ENCODE measurements at places on chromosomes 16 and 17.

DNA sequence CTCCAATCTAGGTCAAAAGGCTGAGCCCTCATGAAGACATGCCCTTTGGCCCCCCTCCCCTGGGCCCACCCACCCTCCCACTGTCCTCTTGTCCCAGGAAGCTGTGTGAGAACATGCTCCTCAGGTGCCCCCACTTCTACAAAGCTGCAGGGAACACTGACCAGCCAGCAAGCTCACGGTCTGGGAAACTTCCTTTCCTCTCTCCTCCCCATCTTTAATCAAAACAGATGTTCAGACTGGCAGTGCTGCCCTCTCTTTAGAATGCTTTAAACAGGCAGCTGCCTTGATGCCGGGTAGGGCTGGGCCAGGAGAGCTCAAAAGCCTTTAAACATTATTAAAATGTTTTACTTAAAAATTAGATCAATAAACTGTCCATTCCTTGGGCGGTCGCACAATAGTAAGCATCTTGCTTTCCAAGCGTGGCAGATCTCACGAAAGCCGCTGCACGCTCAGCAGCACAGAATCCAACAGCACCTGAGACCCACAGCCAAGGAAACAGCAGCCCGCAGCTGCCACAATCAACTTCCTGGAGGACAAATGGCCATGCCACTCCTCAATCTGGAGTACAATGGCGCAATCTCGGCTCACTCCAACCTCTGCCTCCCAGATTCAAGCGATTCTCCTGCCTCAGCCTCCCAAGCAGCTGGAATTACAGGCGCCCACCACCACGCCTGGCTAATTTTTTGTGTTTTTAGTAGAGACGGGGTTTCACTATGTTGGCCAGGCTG lies 399.2 kb downstream of the SLC39A11 start:
- no peak for DNase-seq

DNA sequence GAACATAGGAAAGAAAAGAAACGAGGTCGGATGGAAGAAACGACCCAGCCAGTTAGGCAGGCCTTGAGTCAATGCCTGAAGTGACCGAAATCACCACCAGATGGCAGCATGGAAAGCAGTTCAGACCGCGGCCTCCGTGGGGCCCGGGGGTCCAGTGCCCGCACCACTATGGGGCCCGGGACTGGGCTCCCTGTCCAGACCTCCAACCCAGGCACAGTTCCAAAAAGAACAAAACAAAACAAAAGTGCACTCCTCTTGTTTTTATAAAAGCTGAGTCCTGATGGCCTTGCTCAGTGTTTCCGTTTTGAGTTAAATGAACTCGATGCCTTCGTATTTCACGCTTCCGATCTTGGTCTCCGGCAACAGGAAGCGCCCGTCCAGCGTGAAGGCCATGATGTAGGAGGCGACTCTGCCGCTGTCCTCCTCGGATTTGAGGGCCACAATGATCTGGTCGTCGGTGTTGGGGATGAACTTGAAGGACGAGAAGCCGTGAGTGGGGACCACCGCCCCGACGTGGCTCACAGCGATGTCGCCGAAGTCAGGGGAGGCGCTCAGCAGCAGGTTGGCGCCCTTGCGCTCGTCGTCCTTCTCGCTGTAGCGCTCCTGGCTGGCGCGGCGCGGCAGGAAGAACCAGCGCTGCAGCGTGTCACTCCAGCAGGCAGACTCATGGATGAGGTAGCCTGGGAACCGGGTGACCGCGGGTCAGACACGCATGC lies 13.7 kb upstream of the LGALS3BP start:
- no peak for DNase-seq

DNA sequence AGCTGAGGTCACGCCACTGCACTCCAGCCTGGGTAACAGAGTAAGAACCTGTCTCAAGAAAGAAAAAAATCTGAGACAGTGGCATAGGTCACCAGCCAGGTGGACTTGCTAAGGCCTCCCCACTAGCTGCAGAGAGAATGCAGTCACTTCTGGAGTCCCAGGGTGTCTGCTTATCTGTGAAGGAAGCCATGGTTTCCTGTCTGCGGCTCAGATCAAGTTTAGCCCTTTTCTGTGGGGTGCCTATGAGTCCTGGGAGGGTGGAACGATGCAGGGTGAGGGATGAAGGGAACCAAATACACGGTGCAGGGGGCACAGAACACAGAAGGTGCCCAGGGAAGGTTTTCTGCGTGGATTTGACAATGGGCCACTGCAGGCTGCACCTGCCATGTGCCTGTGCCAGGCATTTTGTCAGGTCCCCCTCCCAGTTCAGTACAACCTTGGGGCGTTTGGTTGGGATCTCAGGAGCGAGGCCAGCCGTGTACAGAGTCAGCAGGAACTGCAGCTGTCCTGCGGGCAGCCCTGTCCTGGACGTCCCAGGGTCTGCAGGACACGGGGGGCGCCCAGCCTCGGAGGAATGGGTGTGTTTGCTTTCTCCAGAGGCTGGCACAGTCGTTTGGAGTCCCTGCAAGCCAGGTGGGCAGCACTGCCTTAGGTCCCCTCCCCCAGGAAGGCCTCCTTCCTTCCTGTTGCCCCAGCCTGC lies 41.8 kb downstream of the RAB11FIP4 start:
- no peak for DNase-seq

DNA sequence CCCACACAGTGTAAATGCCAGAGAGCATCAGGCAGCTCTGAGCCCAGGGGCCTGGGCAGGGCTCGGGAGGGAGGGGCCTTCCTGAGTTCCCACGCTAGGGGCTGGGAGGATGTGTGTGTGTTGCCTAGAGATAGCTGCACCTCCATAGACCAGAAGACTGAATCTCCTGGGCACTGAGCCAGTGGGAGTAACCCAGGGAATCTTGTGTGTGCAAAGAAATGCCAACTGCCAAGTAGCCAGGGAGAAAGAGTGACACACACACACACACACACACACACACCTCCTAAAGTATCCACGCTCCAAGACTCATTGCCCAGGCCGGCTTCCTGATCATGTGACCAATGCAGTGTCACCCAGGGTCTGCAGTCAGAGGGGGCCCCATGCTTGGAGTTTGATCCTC lies 166.2 kb upstream of the RPL38 start:
- peak; percentile 22 for DNase-seq

GRCh38 chr17:57869617-57870282 lies 19.9 kb upstream of the MRPS23 start:
- peak; percentile 58 for DNase-seq

DNA sequence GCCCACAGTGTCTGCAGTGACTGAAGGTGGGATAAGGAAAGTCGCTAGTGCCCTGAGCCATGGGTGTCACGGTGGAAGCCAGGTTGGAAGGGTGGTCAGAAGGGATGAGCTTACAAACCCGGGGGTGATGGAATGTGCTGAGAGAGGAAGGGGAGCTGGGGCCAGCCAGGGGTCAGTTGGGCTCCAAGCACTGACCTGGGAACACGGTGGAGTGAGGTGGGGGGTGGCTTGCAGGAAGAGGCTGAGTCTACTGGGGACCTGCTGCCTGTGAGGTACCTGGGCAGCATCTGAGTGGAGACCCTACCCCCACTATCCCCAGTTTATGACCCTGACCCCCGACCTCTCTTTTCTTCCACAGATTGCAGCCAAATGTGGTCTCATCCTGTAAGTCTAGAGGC lies 3.1 kb downstream of the TMEM92 start:
- no peak for DNase-seq

- DNase-seq = no peak
These were observed 38.1 kb upstream of the RHOT1 start for GRCh38 chr17:32104158-32104557.

DNA sequence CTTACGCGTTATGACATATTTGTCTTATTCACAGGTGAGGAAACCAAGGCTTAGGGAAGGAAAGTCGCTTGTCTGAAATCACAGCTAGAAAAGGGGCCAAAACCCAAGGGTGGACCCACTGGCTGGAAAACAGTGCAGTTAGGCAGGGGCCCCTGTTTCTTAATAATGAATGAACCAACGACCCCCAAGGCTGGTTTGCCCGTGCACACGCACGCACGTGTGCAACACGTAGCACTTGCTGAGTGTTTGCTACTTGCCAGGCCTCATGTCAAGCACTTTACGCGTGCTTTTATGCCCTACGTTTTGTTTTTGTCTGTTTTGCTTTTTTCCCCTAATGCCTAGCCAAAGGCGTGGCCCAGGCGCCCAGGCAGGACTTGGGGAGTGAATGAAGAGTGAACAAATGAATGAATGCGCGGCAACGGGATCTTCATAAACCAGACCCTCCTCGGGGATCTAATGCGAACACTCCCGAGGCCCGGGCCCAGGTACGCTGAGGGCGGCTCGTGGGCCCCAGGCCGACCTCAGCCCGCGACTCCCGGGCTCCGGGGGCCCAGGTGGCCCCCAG lies 571 bp upstream of the USP10 start:
- no peak for DNase-seq

- no peak for DNase-seq
These were observed 163.5 kb downstream of the CCT6B start for GRCh38 chr17:34797720-34798119.

DNA sequence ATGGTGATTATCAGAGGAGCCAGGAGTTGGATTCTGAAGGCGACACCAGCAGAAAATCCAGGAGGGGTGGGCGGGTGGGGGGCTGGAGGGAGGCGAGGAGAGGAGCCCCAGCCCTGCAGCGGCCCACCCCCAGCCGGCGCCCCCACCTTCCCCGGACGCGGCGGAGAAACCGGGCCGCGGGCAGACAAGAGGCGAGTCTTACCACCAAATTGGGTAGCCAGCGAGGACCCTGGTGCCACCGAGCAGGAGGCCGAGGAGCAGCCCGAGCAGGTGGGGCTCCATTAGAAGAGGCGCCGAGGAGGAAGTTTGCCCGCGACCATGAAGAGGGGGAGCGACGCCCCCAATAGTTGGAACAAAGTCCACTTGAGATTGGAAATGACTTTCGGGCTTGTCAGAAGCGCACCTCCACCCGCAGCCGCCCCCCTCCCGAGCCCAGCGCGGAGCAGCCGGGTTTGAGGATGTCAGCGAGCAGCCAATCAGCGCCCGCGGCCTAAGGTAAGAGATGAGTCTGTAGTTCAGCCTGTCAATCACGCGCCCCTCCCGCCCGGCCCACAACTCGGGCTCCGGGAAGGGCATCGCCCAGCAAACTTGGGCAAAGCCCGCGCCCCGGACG lies at the start of gene WNT3:
Gene WNT3, minus strand, starts transcription at position 377 of the 613 bp plus-strand sequence. Its CDS starts 95 bp downstream, at position 282.
- DNase-seq = no peak

DNA sequence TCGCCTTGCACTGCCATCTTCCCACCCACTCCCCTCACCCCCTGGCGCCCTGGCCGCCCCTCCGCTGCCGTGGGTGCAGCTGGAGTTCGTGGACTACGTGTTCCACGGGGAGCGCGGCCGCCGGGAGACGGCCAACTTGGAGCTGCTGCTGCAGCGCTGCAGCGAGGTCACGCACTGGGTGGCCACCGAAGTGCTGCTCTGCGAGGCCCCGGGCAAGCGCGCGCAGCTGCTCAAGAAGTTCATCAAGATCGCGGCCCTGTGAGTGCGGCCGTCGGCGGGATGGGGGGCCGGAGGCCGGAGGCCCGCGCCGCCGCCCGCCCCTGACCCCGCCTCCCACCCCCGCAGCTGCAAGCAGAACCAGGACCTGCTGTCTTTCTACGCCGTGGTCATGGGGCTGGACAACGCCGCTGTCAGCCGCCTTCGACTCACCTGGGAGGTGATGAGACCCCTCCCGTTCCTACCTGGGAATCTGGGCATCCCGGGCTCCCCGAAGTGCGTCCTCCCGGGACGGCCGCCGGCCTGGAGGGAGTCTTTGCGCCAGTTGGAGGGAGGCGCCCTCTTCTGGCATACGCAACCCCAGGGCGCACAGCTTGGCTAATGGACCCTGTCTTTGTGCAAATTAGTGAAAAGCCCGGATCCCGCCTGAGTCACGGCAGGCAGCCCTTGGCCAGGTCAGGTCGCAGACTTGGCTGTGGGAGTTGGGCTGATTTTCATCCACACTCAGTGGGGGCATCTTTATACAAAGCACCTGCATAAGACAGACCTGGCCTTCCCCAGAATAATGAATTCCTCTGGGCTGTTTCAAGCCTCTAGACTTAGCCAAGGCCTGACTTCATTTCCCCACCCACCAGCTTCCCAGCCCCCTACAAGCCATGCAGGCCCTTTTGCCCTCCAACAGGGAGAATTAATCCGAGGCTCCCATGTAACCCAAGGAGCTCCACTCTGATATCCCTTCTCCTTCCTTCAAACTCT lies 14.3 kb downstream of the RAPGEFL1 start:
- DNase-seq = peak; percentile 31

GRCh38 chr16:62863139-62863538 lies 826.9 kb upstream of the CDH8 start:
- no peak for DNase-seq

GRCh38 chr17:5511401-5512225 lies 25.2 kb downstream of the MIS12 start:
- DNase-seq = no peak

DNA sequence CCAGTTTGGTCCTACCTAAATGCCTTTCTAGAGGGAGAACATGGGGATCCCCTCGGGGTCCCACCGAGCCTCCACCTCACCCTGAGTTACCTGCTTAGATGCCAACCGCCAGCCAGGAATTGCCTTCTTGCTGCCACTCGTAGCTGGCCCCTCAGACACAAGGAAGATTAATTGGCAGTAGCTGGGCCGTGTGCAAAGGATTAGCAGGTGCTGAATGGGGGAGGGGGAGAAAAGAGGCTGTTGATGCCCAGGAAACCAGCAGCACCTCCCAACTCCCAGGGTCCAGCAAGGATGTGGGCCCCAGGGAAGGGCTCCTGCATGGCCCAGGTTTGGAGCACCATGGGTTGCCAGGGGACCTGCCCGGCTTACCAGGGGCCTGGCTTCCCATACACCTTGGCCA lies at the start of gene CNGB1:
Gene CNGB1, minus strand, starts transcription at position 159 of the 400 bp plus-strand sequence. CDS start 3,842 bp downstream, outside the sequence.
- no peak for DNase-seq

- DNase-seq = no peak
These were observed 16.2 kb downstream of the RPH3AL start for GRCh38 chr17:336110-337021.

DNA sequence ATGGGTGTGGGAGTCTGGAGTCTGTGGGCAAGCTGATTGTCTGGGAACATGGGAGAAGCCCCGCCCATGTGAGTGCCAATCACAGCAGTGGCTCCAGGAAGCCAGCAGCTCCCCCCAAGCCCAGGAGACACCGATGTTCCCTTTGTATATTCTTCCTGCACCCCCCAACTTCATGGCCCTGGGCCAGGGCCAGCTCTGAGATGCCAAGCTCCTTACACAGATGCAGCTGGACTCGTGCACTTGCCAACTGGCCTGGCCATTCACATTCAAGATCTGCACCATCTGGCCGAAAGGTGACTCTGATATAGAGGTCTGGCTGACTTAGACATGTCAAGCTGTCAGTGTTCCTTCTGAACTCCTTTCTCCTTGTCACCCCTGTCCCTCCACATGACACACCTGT lies 50.5 kb downstream of the CACNG5 start:
- peak; percentile 59 for DNase-seq

DNA sequence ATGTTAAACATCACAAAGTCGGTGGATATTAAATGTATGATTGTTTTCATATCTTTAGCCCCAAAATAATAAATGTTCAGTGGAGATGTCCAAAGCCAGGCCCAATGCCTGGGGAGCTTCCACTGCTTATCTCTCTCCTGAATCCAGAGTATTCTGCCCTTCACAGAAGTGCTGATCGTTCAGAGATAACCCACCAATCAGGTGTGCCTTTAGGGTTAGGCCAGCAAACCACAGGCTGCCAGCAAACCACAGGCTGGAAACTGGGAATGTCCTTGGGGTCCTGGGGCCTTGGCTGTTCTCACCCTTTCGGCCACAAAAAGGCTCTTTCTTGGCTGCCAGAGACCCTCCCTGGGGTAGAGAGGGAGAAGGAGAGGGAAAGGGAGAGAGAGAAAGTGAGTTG lies 33.9 kb downstream of the NXN start:
- DNase-seq = no peak

Data from DMS 273 treated with DMSO at 0.1 percent for 48 hours (cell line).